Epithelial cell of proximal tubule (primary cell): ENCODE measurements at places on chromosomes 3 and 15.
A peak's percentile ranks its signal among the peaks of the same experiment; 100 is the strongest.

DNA sequence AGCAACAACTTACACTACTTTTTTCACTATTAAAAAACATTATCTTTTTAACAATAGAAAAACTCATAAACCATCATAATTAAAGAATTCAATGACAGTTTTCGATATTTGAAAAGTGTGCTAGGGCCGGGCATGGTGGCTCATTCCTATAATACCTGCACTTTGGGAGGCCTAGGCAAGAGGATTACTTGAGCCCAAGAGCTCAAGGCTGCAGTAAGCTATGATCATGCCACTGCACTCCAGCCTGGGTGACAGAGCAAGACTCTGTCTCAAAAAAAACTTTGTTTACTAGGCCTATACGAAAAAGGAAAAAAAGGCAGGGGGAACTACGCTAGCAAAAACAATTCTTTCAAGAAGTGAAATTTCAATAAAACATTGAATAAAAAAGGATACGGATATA lies 28.1 kb downstream of the AVEN start:
- DNase-seq, result no peak

- DNase-seq, result peak; percentile 22
Observed at GRCh38 chr15:52337198-52337853, 41.7 kb upstream of the MYO5C start.

- DNase-seq, result no peak
Observed at GRCh38 chr3:126494204-126494969, 18.7 kb upstream of the ZXDC start.

- DNase-seq, result no peak
Observed at GRCh38 chr3:56851966-56852884, 50.5 kb upstream of the ARHGEF3 start.

GRCh38 chr15:49415638-49416037 lies 7.4 kb upstream of the FGF7 start:
- no peak for DNase-seq

DNA sequence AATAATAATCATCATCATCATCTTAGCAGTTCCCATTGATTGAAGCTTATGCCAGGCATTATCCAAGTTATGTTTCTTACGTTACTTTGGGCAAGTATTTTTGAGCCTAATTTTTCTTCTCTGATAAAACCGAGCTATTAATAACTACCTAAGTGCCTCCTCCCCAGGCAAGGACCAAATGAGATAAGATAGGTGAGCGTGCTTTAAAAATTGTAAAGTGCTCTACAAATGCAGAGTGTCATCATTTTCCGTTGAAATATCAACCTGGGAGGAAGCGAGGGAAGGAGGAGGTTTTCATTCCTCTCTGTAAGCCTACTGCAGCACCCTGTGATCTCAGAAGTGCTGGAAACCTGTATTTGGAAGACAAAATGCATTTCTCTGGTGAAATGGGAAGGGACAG lies 96.7 kb upstream of the MITF start:
- no peak for DNase-seq

GRCh38 chr15:88649286-88649733 lies 10.5 kb downstream of the ISG20 start:
- peak; percentile 67 for DNase-seq

DNA sequence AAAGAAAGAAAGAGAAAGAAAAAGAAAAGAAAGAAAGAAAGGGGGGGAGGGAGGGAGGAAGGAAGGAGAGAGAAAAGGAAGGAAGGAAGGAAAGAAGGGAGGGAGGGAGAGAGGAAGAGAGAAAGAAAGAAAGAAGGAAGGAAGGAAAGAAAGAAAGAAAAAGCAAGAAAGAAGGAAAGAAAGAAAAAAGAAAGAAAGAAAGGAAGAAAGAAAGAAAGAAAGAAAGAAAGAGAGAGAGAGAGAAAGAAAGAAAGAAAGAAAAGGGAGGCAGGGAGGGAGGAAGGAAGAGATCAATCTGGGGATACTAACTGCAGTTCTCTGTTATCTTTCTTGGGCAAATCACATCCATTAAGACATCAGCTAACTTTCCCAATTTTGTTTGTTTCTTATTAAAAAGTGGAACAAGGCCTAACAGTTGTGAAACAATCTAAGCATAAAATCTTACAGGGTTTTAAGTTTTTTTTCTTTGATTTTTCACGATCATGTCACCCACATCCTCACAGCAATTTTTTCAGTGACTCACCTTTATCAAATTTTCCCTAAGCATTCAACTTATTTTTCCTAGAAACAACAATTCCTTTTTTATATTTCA lies 36.8 kb downstream of the TBC1D2B start:
- DNase-seq, result no peak

- no peak for DNase-seq
Observed at GRCh38 chr3:107216711-107217110, 160.5 kb upstream of the CCDC54 start.

- DNase-seq, result no peak
Observed at GRCh38 chr3:115947325-115947724, 324.0 kb downstream of the GAP43 start.

DNA sequence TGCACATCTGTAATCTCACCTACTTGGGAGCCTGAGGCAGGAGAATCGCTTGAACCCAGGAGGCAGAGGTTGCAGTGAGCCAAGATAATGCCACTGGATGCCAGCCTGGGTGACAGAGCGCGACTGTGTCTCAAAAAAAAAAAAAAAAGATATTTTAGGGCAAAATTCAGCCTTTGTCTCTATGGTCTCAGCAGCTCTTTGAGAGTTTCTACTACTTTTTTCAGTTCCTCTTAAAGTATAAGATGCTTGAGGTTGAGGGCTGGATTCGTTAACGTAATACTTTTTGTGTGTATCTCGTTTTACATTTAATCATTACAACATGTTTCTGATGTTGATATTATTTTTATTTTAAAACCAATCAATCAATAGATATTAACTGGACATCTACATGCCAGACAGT lies 381.2 kb upstream of the TBL1XR1 start:
- no peak for DNase-seq

DNA sequence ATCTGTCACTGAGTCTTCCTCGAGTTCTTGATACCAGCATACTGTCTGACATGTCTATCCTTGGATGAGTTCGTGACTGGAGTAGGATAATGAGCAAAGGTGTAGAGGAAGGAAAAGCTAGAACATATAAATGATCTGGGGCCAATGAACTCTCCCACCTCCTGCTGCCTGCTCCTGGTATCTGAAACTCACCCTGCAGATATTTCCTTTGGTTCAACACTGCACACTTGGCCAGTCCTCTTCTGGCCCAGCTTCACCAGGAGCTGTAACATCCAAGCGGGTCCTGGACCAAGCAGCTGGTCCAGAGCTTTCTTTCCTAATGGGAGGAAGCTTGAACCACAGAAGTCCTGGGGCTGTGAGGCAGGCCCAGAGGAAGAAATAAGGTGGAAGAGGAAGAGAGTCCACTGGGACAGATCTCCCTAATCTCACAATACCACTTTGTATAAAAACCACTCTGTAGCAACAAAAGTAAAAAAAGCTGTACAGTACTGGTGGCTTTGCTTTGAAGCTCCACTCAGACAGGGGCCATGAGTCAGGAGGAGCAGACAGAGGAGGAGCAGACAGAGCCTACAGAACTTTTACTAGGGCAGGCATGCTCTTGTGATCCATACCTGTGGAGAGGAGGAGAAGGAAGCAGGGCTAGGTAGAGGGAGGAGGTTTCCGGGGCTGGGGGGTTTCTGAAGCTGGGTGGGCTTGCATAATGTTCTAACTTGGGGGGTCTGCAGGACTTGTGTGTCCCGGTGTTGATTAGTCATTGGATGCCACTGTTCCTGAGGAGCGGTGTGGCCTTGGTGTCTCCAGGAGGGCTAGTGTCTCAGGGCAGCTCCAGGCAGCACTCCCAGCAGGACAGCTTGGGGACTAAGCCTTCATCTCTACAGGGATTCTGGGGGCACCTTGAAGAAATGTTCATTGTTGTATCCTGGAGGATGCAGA lies 166.9 kb downstream of the ABHD5 start:
- DNase-seq, result no peak

DNA sequence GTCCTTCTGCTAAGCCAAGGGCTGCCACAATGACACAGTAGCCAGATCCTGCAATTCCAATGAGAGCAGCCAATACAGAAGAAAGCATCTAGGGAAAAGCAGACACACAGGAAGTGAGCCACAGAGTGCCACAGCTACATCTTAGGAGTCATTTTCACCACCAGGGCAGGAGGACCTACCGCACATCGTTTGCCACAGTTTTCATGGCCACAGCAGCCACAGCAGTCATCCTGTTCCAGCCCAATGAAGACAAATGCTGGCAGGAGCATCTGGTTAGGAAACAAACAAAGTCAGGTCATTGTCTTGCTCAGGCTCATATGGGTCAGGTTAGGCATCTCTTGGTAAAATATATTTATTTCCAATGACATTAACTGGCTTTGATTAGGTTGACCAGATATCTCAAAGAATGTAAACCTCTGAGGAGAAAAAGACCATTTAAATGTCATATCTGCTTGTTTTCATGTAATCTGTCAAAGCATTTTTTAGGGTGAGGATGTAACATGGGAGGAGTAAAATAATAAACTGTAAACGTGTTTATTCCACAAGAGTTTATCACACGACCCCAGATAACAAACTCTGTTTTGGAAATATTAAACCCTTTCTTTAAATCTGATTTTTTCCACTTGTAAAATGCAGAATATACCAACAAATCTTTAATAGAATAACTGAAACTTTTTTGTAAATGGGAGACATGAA lies 1.8 kb downstream of the TM4SF1 start:
- DNase-seq, result no peak
